ENCODE measurements at places on chromosomes 6 and 20. TPM values are rescaled to one million over a fixed set of nuclear protein-coding genes. Genes with fewer than 3 reads are reported as not detected.

DNA sequence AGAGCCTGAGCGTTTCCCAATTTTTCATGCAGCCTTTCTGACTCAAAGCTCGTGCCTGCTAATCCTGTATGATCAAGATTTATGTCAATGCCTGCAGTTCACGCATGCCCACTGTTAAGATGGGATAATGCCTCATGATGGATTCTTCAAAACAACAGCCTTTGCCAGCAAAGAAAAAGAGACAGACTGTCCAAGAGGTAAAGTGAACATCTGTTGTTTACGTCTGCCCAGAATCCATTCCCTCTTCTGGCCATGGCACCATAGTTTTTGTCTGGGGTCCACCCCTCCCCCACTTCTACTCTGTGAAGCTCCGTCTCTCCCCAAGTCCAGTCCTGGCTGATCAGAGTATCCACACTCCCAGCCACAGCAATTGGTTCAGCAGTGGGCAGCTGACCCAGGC is 91.9 kb upstream of the EYA2 start:
- DNase-seq, result no peak

DNA sequence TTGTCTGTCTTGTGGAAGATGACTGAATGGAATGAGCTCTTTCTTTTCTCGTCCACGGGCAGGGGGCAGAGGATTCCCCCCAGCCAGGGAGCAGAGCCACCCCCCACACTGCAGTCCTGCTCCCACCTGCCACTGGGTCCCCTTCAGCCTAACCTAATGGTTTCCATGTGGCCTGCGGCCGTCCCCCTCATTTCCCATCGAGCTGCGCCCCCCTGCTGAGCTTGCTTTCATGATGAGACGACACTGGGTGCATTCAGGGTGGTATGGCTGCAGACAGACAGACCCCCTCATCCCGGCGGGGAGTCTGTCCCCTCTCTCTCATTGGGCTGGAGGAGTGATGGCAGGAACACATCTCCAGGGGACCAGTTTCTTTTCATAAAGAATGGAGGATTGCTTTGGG is 140.8 kb downstream of the DTNBP1 start:
- DNase-seq, result no peak

DNA sequence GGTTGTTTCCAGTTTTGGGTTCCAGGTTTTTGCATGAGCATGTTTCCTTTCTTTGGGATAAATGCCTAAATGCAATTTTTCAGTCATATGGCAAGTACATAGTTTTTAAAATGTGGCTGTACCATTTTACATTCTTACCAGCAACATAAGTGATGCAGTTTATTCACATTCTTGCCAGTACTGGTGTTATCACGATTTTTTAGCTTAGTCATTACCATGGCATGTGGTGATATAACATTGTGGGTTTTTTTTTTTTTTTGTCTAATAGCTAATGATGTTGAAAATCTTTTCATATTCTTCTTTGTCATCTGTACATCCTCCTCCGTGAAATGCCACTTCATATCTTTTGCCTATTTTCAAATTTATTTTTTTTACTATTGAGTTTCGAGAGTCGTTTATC is 2.9 kb upstream of the TDRD6 start:
- DNase-seq, result no peak

- DNase-seq, result no peak
Observed at GRCh38 chr6:107843400-107843799, 19.3 kb upstream of the SCML4 start.

Gene FAM83C
- not detected for total RNA-seq

Gene PHACTR1
- total RNA-seq, result 1.5 TPM

Gene SLC22A2
- total RNA-seq, result not detected
